ENCODE measurements at places on chromosomes 5 and 9.

DNA sequence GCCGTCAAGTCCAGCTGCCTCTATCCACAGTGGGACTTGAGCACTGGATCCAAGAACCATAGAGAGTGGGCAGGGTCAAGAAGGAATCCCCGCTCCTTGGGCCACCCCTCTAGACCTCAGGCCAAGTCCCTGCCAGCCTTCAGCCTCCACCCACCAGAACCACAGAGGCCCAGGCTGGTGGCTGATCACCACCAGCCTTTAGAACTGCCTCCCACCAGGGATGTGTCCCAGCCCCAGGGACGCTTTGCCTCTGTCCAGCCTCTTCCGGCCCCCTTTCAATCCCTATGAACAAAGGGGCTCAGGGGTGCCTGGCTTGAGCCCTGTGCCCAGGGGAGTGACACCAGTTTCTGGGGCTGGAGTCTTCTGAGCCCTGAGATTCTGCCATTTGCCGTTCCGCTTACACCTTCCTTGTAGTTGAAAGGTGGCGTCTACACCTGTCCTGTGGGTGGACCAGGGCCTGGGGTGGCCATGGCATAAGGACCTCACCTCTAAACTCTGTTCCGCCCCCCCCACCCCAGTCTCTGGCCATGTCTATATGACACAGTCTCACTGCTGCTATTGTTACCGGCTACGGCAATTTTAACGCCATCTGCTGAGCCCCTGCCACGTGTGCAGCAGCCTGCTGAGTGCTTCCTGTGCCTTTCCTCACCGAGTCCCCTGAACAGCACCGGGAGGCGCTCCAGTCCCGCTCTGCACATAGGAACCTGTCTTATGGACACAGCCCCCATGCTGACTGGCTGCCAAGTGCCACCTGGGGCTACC is 35.7 kb upstream of the ORM1 start:
- no peak for DNase-seq

DNA sequence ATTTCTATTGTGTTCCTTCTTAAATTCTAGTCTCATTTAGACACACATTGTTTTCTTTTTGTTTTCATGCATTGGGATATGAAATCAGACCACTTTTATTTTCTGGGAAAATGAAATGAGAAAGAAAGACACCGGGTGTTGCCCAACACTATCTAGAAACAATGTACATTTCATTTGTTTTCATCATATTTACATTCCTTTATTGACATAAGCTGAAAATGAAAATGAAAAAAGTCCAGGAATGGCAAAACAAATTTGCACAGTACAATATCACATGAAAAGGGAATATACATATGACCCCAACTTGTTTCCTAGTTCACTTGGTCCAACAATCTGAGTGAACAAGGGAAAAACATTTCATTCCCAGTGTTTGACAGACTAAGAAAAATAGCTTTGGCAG is 20.7 kb downstream of the IFNE start:
- no peak for DNase-seq

DNA sequence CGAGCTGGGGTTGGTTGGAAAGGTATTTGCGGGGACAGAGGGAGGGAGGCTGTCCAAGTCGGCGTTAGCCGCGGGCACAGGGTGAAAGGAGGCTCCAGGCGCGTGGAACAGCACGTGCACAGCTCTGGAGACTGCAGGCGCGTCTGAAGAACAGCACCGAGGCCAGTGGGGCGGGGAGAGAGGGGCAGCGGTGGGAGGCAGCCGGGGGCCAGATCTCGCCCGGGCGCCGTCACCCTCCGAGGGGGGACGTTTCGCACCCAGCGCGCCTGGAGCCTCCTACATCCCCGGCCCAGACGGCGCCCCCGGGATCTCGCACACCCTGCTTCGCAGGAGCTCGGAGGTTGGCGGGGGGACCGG is 79.6 kb downstream of the NTNG2 start:
- DNase-seq: no peak

- no peak for DNase-seq
Measured at GRCh38 chr5:94442991-94443390, 175.4 kb downstream of the KIAA0825 start.

- no peak for DNase-seq
Measured at GRCh38 chr9:28981711-28982110, 1408.4 kb upstream of the C9orf72 start.

DNA sequence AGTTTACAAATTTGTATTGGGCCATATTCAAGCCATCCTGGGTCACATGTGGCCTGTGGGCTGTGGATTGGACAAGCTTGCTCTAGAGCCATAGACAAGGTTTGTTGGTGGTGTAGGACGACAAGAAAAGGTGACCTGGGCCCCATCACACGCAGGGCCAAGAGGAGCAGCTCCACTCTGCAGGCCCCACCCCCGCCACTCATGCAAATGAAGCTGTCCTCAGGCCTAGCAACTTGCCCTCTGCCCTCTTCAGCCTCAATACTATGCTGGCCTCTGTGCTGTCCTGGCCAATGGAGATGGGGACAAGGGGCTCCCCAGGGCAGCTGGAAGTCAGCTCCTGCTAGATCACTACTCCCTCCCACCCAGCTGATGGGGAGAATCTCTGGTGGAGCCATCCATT is 55.2 kb upstream of the TMEM252 start:
- DNase-seq: no peak

DNA sequence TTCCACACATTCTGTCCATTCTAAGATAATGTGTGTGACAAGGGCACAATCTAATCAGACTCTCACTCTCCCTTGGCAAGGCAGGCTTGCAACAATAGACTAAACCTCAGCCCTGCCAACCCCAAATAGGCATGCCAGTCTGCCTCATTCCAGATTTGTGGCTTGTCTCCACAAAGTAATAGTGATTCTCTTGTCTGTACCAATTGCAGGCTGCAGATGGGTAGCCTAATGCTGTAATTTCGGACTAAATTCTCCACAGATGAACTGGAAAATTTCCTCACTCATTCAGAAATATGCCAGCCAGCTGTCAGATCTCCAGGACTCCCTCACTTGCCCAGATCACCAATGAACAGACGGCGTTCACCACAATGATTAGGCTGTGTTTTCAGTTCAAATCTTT is 413.6 kb downstream of the ELAVL2 start:
- DNase-seq: no peak

DNA sequence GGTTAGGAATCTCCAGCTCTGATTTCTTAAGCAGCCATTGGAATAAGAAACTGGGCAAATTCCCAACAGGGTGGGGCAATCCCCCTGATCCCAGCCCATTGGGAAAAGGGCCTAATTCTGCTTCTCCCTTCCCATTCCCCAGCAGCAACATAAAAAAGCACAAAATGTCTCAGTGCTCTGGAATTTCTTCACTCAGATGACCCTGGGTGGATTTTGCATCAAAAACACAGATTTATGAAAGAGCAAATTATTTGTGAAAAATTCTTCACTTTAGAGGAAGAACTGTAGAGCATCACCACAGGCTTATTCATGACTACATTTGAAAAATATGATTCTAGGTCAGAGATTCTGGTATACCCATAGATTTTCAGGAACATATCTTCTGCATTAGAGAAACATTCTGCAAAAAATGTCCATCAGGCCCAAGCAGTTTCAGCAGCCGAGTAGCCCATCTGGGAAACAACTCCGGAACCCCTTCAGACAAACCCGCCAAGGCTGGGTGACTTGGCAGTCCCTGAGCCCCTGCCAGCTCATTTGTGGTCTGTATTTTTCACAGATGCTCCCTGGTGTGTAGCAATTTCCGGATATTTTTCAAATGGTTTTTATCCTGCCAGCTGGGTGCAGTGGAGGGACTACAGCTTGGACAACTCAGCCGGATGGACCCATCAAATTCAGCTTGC is 102.1 kb upstream of the RANBP3L start:
- no peak for DNase-seq

GRCh38 chr9:97387936-97388684 is 23.8 kb upstream of the TDRD7 start:
- DNase-seq: no peak

DNA sequence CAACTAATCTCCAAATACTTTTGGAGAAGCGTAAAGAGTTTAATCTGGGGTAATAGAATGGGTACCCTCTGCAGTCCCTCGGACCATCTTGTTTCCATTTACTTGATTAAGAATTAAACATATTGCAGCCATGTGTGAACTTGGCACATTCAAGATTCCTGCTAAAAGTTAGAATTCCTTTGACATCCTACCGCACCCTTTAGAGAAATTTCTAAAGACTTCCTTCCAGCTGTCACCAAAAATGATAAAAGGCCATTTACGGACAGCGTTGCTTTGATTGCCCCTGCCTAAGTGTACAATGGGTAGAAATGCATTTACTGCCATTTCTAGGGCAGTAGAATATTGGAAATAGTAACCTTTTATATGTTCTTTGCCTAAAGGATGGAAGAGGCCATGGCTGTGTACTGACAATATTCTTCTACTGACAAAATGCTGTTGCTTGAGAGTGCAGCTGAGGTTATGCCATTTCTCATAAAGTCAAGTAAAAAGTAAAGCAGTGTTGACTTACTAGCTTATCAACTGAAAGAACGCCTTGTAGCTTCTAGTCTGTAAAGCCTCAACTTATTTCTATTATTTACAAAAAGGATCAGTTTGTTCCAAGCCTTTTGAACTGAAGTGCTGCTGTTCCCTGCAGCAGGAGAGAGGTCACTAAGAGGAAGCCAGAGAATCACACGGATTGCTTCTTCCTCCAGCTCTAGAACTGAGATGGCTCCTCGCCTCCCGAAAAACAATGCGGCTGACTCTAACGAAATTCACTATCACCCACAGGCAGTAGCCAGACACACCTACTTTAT is 139.8 kb upstream of the BASP1 start:
- DNase-seq: no peak

GRCh38 chr9:33351547-33351946 is 50.8 kb downstream of the AQP7 start:
- no peak for DNase-seq

DNA sequence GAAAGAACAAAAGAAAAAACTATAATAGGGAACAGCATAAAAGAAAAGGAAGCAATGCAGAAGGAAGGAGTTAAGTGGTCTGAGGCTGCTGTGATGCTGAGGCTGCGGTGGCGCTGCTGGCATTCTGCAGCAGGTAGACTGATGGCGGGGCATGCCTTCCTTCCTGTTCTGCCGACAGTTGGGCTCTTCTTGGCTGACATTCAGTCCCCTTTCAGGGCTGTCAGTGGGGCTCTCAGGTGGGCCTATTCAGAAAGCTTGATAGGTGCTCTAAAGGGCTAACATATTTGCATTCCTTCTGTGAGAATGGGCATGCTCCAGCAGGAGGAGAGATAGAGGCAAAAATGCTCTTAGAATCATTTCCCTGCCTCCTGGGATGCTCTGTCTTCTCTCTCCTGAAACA is 5.1 kb upstream of the CLINT1 start:
- no peak for DNase-seq

DNA sequence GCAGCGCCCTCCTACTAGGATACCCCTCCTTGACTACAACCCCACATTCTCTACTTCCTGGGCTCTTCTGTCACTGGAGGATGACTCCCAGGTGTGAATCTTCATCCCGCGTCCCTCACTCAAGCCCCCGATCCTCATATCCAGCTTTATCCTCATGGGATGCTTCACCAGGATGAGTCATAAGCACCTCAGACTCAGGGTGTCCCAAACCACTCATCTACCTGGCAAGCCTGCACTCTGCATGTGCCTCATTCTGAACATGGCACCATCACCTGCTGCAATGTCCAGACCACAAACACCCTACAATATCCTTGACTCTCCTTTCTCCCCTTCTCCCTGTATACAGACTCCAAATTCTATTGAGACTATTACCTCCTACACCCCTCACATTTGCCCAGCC is 1.5 kb upstream of the TGFBI start:
- no peak for DNase-seq

- peak; percentile 1 for DNase-seq
Measured at GRCh38 chr9:131096269-131097125, at the start of gene AIF1L. Gene AIF1L (plus strand): TSS chr9:131096531. CDS start chr9:131096630, 99 bp downstream.

DNA sequence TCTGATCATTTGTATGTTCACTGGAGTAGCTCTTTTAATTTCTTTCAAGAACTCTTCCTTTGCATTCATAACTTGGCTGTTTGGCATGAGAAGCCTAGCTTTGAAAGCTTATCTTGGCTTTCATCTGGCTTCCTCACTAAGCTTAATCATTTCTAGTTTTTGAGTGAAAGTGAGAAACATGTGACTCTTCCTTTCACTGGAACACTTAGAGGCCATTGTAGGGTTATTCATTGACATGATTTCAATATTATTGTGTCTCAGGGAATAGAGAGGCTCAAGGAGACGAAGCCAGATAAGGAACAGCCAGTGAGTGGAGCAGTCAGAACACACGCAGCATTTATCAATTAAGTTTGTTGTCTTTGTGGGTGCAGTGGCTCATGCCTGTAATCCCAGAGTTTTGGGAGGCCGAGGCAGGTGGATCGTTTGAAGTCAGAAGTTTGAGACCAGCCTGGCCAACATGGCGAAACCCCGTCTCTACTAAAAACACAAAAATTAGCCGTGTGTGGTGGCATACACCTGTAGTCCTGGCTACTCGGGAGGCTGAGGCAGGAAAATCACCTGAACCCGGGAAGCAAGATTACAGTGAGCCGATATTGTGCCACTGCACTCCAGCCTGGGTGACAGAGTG is 98.3 kb downstream of the UGCG start:
- no peak for DNase-seq

- DNase-seq: no peak
Measured at GRCh38 chr9:126877418-126877817, 17.0 kb downstream of the ZBTB34 start.

DNA sequence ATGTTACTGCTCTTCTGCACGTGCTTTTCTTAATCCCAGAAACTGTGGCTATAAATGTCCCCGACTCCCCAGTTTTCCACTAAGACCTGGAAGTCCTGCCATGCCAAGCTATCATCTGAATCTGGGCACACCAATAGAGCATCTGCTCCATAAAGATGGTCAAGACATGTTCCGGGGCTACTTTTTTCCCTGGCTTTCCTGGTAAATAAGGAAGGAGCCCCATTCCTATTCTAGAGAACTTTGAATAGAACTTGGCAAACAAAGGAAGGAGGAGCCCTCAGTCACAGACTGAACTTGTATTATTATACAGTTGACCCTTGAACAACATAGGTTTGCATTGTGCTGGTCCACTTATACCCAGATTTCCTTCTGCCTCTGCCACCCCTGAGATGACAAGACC is 182.9 kb downstream of the CCDC192 start:
- DNase-seq: no peak

- no peak for DNase-seq
Measured at GRCh38 chr5:131763968-131764367, 32.8 kb downstream of the FNIP1 start.

DNA sequence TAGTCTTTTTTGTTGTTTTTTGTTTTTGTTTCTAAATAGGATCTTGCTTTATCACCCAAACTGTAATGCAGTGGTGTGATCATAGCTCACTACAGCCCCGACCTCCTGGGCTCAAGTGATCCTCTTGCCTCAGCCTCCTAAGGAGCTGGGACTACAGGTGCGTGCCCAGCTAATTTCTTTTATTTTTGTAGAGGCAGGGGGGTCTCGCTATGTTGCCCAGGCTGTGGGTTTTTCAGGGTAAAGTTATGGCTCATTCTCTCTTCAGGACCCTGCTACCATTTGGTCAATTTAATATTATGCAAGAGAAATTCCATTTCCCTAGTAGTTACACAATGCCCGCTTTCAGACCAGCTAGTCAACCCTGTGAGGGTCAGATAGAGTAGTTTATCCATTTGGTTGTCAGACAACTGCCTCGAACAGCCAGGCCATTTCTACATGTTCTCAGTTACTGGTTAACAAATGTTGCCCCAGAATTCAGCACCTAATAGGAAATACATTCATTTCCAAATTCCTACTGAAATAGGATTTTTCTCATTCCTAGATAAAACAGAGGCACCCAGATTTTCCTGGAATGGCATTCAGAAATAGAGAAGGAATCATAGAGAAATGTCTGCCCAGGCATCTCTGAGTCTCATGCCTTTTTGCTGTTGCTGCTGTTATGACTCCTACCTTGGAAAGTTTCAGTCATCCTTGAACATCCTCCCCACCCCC is 6.4 kb upstream of the GLIS3 start:
- peak; percentile 5 for DNase-seq

All from stimulated activated CD4-positive, alpha-beta T cell treated with anti-CD3 and anti-CD28 coated beads, TNF-alpha, amount 100 ng/mL, for 24 hours (primary cell).